ENCODE measurements at places on chromosomes 6 and 20.

DNA sequence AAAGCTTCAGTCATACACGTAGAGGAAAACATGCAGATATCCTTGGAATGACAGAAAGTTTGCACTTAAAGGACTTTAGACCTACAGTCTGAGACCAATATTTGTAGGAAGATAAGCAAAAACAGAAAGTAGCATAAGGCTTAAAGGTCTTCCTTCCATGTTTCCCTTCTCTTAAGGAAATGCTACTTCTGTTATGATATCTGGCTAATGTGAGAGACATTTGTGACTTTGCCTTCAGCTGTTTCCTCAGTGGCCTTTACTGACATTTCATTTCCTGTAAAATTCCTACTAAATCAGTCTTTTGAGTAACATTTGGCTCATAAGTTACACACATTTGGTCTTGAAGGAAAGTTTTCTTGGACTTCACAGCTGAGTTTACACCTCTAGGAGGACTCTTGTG is 713.4 kb downstream of the TBC1D32 start:
- no peak for DNase-seq

- peak; percentile 44 for DNase-seq
These were observed 32.7 kb upstream of the FANCE start for GRCh38 chr6:35419417-35419816.

DNA sequence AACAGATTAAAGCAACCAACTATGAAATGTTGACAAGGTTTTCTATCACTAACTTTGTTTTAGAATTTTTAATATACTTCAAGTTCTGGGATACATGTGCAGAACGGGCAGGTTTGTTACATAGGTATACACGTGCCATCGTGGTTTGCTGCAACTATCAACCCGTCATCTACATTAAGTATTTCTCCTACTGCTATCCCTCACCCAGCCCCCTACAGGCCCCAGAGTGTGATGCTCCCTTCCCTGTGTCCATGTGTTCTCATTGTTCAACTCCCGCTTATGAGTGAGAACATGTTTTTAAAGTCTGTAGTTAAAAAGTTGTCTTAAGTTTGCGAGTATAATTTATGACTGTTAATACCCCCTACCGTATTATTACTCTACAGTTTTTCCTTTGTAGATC is 844.3 kb upstream of the MANEA start:
- no peak for DNase-seq

DNA sequence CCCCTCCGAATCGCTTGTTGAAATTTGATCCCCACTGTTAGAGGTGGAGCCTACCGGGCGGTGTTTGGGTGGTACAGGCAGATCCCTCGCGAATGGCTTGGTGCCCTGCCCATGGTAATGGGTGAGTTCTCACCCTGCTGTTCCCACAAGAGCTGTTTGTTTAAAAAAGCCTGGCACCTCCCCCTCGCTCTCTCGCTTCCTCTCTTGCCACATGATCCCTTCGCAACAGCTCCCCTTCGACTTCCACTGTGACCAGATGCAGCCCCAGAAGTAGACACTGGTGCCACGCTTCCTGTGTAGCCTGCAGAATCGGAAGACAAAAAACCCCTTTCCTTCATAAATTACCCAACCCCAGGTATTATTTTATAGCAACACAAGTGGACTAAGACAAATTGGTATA is 292.2 kb upstream of the QKI start:
- no peak for DNase-seq

DNA sequence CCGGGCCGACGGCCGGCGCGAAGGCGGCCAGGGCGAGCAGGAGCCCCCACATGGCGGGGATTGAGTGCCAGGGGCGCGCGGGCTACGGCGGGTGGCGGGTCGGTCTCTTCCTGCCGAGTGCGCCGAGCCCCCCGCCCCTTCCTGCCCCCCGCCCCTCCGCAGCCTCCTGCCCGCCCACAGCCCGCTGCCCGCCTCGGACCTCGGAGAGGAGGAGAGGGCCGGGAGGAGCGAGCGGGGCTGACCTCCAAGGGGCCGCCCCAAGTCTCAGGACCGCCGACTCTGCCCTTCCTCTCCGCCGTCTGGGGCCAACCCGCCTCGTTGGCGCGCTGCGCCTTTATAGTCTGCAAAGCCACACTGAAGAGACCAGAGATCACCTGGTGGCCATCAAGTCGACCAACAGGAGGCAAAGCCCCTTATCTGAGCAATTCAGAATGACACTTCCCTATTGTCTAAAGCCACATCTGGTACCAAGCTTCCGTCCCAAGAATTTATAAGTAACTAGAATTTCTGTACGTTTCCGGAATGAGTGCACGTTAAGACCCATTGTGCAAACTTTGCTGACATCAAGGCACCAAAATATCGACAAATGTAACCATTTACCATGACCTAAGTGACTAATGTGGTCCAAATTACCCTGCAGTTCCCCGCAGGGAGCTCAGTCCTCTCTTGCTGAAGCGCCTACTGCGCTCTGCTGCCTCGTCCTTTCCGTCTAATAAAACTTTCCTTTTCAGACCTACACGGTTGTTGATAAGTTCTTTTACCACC is at the start of gene CPXM1:
Gene CPXM1 (minus strand): TSS at position 107 of the 765 bp plus-strand sequence. CDS start 55 bp downstream, at position 52.
- peak; percentile 90 for DNase-seq

DNA sequence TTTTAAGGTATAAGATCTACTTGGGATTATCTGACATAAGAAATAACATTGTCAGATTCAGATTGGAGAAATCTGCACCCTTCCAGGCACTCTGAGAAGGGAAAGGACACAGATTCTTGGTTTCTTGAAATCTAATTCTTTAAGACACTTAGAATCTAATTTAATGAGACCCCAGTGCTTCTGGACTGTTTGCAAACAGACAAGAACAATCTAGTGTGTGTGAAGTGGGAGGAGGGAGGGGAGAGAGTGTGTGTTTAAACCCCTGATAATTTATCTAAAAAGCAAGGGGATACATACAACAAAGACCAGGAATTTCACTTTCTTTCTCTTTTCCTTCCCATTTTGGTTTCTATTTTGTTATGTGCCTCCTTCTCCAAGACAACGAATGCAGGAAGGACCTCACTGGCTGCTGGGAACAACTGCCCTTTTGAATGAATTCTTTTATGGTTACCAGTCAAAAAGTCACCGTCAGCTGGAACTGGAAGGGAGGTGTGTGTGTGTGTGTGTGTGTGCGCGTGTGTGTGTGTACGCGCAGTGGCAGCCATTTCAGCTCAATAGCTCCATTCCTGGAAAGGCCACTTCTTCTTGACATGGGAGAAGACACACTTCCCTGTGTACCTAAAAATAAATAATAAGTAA is 129.4 kb downstream of the BCAS1 start:
- peak; percentile 51 for DNase-seq

- DNase-seq, result peak; percentile 39
These were observed 1.1 kb downstream of the SYNJ2 start for GRCh38 chr6:157982563-157983405.

- peak; percentile 16 for DNase-seq
These were observed 43.1 kb downstream of the SLC17A5 start for GRCh38 chr6:73610444-73611275.

DNA sequence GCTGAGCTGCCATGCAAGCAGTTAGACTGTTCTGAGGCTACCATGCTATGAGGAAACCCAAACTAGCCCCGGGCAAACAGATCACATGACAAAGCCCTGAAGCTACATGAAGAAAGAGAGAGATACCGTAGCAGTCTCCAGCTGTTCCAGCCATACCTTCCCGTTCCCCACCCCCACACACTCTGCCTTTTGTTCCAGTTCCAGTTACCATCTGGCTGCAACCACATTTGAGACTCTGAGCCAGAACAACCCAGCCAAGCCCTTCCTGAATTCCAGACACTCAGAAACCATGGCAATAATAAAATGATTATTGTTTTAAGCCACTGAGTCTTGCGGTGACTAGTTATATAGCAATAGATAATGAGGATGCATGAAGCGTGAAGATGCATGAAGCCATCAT is 28.3 kb downstream of the RIN2 start:
- DNase-seq, result peak; percentile 44

- no peak for DNase-seq
These were observed 892 bp downstream of the REPS1 start for GRCh38 chr6:138987080-138987642.

All from neural progenitor cell (in vitro differentiated cells).